ENCODE measurements at places on chromosomes 16 and 17.

GRCh38 chr17:57490890-57491289 lies 234.6 kb downstream of the MSI2 start:
- peak; percentile 10 for DNase-seq

DNA sequence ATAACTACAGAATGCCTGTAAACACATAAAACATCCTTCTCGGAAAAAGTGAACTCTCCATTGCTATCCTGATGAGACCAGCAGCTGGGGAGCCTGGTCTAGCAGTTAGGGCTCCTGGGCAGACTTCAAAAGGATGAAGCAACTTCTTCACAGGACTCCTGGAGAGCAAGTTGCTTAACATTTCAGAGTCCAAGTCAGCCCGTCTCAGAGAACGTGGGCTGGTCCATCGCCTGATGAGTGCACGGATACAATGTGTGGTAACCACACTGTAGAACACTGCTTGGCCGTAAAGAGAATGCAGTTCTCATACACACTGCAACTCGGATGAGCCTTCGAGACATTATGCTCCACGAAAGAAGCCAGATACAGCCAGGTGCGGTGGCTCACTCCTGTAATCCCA lies 52.7 kb downstream of the TMEM235 start:
- no peak for DNase-seq

- DNase-seq: no peak
Observed at GRCh38 chr17:22411185-22411784, 719.0 kb downstream of the KCNJ18 start.

DNA sequence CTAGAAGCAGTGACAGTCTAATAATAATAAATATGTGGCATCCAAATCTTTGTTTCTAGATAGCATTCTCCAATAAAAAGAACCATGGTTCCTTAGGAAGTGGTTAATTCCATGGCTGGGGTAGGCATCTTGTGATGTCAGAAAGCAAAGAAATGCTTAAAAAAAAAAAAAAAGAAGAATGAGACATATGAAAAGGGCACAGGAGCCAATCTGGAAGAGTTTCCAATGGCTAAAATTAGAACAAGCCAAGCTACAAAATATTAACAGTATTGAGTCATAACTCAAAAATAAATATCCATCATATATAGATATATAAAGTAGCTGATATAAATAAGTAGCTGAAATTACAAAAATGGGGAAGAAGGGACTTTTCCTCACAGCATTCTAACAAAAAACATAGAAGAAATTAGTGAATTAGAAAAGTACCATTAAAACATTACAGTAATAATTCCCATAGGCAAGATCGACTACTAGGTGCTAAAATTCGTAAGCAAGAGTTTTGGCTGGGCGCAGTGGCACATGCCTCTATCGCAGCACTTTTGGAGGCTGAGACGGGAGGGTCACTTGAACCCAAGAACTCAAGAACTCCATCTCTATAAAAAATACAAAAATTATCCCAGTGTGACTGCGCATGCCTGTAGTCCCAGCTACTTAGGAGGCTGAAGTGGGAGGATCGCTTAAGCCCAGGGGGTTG lies 111.3 kb downstream of the TRIM37 start:
- DNase-seq: no peak

- no peak for DNase-seq
Observed at GRCh38 chr16:51960931-51961330, 586.0 kb downstream of the TOX3 start.

DNA sequence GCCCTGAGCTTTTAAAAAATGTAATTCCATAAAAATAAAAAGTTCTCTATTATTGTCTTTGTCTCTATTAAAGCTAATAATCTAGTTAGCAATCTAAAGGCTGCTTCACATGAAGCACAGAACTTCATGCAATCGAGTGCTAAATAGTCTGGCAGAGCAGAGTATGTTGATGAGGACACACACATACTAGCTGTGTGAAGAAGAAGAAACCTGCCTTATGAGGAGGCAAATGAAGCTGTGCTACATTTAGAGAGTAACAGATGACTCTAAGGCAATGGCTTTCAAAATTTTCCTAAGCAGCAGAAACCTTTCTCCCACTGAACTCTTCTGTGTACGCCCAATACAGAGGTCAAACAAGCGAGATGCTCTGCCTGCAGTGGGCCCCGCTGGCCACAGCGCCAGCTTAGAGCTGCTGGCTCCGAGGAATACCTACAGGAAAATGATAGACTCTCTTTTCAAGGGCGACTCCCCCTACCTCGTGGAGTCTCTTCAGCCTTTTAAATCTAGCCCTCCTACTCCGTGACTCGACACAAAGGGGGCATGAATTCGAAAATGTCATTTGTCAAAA lies 39.2 kb downstream of the GNA13 start:
- no peak for DNase-seq

- no peak for DNase-seq
Observed at GRCh38 chr17:37683454-37683984, 40.3 kb upstream of the DDX52 start.

- DNase-seq: no peak
Observed at GRCh38 chr17:56678249-56679114, 85.0 kb downstream of the NOG start.

- no peak for DNase-seq
Observed at GRCh38 chr16:66658860-66659190, 37.7 kb downstream of the CMTM4 start.
